ENCODE measurements at places on chromosomes 7 and 10.

DNA sequence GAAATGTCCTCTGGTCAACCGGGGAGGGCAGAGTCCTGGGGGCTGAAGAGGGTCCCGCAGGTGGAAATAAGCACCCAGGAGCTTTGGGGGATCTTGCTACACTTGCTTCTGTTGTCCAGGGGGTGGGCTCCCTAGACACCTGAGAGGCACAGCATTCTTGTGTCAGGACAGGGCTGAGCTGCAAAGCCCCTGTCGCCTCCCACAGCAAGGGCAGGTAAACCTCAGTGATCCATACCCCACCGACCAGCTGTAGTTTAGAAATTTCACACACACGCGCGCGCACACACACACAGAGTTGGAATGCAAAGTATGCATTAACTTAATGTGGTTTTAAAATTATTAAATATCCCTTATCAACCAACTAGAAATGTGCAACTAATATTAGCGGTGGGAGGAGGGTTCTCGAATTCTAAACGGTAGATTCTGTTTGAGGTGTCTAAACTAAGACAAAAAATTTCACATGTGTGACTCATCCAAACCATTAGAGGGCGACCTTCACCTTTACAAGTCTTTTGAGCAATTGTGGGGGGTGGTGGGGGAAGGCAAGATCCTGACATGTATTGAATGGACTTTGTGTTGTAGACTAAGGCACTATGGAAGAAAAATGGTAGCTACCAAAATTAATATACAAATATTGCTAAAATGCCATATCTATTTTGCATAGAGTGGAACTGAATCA, 34.3 kb upstream of the PTF1A start:
- peak; percentile 58 for DNase-seq

GRCh38 chr10:60444494-60445064, 54.9 kb upstream of the ANK3 start:
- no peak for DNase-seq

DNA sequence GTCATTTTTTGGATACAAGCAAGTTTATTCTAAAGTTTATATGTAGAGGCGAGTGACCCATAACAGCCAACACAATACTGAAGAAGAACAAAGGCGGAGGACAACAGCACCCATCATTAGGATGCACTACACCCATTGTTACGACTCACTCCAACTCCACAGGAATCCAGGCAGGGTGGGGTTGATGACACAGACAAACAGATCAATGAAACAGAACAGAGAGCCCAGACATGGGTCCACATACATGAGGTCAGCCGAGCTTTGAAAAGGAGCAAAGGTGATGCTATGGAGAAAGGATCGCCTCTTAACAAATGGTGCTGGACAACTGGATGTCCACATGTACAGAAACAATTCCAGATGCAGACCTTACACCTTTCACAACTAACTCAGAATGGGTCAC, 426.4 kb downstream of the PTPRN2 start:
- no peak for DNase-seq

DNA sequence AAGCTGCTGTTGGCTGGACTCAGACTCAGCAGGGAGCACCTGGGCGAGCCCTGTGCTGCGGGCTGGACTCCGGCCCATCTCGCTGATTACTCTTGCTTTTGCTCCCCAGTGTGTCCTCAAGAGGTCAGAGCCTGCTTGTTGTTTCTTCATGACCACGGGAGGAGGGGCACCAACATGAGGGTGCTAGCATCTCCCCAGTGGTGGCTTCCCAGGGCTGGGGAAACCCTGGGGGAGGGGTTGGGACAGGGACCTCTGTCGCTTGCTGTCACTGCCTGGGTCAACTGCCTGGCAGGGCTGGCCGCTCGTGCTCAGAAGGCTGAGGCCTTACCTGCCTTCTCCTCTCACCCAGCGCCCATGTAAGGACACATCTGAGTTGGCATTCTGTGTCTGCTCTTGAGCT, 152.3 kb upstream of the SHH start:
- DNase-seq = no peak

- peak; percentile 51 for DNase-seq
Observed at GRCh38 chr7:43625453-43625852, 42.5 kb downstream of the STK17A start.

- DNase-seq = peak; percentile 53
Observed at GRCh38 chr7:106779877-106780276, 85.2 kb upstream of the PIK3CG start.

DNA sequence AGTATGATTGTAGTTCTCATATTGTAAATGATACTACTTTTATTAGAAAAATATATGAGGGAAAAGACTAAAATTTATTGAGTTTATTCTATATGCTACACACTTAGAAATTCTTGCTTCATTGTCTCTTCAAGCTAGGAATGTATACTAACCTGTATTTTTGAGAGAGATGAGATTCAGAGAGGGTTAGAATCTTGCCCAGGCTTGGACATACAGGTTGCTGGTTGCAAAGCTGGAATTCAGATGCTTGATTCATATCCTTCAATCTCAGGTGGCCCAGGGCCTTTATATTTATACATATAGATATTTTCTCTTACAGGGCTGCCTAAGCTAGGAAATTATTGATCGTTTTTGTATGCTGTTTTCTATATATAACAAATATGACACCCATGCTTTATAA, 324.2 kb downstream of the CDK14 start:
- DNase-seq = no peak

- no peak for DNase-seq
Observed at GRCh38 chr7:87445897-87446296, 29.6 kb downstream of the ABCB4 start.

DNA sequence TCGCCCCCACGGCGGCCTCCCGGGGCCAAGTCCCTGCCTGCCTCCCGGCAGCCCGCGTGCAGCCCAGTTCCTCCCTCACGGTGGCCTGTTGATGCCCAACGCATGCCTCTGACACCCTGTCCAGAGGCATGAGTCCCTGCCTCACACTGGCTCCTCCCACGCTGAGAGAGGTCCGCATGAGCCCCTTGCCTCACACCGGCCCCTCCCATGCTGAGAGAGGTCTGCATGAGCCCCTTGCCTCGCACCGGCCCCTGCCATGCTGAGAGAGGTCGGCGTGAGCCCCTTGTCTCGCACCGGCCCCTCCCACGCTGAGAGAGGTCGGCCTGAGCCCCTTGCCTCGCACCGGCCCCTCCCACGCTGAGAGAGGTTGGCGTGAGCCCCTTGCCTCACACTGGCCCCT, 59.9 kb downstream of the CCDC201 start:
- DNase-seq = no peak

DNA sequence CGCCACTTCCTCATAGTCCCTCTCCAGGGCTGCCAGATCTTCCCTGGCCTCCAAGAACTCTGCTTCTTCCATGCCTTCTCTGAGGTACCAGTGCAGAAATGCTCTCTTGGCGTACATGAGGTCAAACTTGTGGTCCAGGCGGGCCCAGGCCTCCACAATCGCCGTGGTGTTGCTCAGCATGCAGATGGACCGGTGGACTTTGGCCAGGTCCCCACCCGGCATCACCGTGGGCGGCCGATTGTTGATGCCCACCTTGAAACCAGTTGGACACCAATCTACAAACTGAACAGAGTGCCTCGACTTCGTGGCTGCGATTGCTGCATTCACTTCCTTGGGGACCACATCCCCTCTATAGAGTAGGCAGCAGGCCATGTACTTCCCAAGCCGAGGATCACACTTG, 11.1 kb downstream of the TUBAL3 start:
- no peak for DNase-seq

DNA sequence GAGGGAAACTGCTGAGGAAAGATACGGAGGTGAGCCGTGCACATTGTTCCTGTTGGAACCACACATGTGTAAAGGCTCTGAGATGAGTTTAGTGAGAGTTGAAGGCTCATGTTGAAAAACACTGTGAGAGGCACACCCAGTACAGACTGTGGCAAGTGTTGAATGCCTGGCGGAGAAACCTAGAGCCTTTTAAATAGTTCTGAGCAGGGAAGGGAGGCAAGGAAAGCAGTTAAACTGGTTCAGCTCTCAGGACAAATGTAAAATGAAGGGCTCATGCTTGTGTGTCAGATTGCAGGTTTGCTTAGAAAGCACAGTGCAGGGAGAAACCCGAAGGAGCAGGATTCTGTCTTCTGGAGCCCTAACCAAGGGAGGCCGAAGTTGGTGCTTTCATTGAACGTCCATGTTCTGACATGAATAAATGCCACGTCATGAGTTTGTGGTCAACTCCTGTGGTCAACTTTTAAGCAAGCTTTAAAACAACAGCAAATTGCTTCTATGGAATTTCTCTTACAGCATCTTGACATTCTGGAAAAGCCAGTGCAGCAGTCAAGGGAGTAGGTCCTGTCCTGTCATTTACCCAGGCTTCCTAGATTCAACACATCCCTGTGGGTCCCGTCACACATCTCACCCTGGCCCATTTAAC, 650.9 kb upstream of the GALNT17 start:
- peak; percentile 66 for DNase-seq

DNA sequence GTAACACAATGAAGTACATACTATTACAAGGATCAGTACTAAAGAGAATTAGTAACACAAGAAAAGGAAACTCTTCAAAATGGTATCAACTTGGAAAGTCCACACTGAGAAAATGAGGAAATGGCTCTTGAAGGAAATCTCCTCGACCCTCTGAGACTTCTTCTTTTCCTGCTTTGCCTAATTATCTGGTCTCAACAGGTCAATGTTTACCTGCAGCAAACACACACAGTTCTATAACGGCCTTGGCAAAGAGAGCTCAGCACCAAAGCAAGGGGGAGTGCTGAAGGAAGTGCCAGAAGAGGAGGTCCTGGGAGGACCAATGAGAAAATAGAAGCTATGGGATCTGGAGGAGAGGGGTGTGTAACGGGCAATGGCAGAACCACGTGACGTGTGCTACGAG, 21.9 kb downstream of the CHCHD3 start:
- no peak for DNase-seq

GRCh38 chr7:69912846-69913245, 314.6 kb downstream of the AUTS2 start:
- no peak for DNase-seq

DNA sequence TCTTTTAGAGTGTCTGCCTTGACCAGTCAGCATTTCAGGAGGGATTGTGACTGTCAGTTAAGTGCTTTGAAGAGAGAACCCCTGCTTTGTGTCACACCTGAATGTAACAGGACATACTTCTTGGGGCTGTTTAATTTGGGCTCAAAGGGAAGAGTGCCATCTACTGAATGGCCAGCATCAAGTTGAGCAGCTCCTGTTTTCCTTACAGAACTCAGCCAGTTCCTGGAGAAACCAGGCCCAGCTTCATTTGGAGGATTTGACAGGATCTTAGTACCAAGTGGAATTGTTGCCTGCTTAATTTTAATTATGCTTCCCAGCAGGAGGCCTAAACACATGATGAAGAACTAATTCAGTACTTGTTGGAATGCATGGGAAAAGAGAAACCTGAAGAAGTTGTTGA, 8.3 kb downstream of the ADD3 start:
- DNase-seq = peak; percentile 62

DNA sequence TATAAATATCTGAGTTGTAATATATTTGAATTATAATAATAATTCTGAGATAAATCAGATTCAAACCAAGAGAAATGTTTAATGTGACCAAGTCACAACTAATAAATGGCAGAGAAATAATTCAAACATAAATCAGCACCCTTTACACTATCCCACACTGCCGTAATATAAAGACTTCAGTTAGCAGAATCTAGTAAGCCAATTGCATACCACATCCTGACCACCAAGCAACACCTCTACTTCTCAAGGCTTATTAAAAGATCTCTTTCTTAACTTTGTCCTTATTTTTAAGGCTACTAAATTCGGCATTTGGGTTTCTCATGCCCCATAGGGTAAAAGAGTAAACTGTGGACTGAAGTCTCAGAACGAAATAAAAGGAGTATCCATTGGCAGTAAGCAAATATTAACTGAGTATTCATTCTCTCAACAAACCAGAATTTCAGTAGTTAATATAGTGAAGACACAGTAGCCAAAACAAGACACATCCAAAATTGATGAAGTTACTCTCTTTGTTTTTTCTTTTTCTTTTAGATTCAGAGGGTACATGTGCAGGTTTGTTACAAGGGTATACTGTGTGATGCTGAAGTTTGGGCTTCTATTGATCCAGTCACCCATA, 14.8 kb downstream of the ACBD5 start:
- no peak for DNase-seq

- no peak for DNase-seq
Observed at GRCh38 chr10:103448746-103449145, 3.4 kb downstream of the CALHM2 start.

DNA sequence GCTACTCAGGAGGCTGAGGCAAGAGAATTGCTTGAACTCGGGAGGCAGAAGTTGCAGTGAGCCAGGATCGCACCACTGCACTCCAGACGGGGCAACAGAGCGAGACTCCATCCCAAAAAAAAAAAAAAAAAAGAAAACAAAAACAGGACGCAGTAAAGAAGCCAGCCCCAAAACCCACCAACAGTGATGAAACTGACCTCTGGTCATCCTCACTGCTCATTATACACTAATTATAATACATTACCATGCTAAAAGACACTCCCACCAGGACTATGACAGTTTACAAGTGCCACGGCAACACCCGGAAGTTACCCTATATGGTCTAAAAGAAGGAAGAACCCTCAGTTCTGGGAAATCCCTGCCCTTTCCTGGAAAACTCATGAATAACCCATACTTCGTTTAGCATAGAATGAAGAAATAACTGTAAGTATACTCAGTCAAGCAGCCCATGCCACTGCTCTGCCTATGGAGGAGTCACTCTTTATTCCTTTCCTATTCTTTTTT, 40.0 kb upstream of the EIF4H start:
- DNase-seq = peak; percentile 12

DNA sequence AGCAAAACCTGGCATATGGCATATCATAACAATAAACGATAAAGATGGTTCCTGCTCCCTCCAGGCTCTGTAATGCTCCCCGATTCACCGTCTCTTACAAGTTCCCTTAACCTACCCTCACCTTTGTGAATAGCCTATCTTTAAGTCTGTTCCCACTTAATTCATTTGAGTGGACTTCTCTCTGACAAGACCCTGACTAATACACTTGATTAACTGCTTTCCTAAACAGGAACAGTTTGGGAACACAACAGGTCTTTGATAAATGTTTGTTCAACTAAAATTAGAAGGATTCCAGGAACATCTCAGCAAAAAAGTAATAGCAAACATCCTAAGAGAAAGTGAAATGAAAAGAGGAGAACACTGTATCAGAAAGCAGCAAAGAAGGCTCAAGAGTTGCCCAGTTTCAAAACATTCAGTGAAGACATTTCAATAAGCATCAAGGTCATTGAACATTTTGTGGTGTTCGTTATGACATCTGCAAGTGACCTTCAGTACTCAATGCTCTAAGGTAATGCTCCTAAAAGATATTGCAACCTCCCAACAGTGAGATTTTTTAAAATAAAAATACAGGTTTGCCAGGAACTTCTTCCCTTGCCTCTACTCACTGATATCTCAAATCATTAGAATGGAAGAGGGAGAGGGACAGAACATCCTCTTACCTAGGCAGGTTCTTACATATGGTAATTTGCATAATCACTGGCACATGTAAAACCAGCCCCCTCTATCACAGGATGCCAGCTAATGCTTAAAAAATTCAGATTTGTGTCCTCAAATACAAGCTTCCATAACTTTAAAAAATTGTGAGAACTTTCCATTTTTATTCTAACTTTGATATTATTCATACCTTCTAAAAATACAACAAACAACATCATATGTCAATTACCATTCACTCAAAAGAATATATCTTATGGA, 11.4 kb upstream of the ARHGAP12 start:
- DNase-seq = no peak

GRCh38 chr10:120727001-120727400, 124.2 kb upstream of the WDR11 start:
- DNase-seq = peak; percentile 24

- DNase-seq = no peak
Observed at GRCh38 chr10:15775513-15775912, 55.8 kb upstream of the ITGA8 start.
